ENCODE measurements at places on chromosomes 11 and 22.
A peak's percentile ranks its signal among the peaks of the same experiment; 100 is the strongest.

DNA sequence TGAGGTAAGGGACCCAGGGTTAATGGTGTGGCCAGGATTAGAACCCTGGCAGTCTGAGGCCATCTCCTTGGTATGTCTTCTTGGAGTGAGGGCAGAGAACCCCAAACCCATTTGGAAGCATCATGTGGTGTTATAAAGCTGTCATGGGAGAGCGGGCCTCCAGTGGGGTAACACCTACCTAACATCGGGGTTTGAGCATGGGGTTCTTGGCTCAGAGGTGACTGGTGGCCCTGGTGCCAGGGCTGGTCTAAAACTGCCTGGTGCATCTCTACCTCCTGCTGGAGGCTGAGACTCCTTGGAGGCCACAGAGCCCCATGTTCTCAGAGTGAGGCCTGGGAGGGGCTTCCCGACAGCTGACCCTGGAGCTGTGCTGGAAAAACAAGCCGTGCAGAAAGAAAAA lies 4.5 kb downstream of the PRDM11 start:
- DNase-seq: no peak

DNA sequence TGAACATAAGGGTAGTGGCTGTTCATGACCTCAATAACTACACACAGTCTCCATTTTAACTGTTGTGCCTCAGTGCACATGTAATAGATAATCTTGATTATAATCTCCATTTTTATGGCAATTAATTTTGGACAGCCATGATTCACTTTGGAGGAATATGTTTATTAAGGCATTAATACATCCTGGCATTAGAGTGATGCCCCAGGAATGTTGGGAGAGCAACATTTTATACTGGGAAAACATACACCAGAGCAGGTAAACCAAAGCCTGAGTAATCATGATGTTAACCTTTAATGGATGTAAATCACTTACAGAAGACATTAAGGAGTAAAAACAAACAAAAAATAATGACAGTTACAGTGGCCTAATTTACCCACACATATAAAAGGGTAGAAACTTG lies 886.3 kb upstream of the RAG2 start:
- DNase-seq: no peak

DNA sequence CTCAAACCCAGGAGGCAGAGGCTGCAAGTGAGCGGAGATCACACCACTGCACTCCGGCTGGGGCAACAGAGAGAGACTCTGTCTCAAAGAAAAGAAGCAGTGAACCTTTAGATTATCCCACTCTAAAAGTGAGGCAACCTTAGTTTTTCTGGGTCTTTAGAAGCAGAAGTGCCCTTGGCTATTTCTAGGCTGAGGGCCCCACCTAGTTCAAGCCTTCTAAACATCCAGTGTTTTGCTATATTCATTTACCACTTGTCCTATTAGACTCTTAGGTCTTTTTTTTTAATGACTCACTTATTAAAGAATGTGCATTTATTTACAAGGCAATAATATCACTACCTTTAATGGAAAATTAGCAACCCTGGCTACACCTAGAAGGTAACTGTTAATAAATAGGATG lies 16.7 kb upstream of the EHF start:
- no peak for DNase-seq

GRCh38 chr11:12746593-12747097 lies 72.4 kb downstream of the TEAD1 start:
- peak; percentile 81 for DNase-seq

GRCh38 chr11:122354025-122354697 lies 238.1 kb upstream of the BLID start:
- DNase-seq: no peak

GRCh38 chr22:41757502-41757901 lies 43.0 kb upstream of the CCDC134 start:
- DNase-seq: no peak

GRCh38 chr22:39068033-39068785 lies 8.9 kb upstream of the APOBEC3G start:
- DNase-seq: no peak

- DNase-seq: no peak
Measured at GRCh38 chr11:18669219-18669596, 29.4 kb upstream of the TMEM86A start.

GRCh38 chr22:50114221-50115021 lies 24.6 kb downstream of the MOV10L1 start:
- no peak for DNase-seq

Data from right hindlimb (tissue), 1 donor.